ENCODE measurements at places on chromosomes 6 and 20.

DNA sequence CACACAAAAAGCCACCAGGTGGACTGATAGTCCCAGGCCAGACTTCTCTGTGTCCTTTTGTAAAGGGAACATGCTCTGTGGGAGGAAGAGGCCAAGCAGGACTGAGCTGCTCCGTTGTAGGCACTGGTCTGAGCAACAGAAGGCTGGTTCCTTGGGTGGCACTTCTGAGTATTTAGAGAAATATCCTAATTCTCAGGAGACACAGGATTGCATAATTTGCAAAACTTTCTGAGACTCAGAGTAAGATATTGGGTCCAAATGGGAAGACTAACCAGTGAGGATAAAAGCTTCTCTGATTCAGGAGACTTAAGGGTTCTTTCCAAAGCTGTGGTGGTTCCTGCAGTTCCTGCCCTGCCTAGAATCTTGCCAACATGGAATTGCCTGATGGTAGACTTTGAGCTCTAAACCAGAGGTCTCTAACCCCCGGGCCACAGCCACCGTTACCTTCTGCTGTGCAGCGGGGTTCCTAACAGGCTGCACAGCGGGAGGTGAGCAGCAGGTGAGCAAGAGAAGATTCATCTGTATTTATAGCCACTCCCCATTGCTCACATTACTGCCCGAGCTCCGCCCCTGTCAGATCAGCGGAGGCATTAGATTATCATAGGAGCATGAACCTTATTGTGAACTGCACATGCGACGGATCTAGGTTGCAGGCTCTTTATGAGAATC lies 107.0 kb downstream of the OLIG3 start:
- no peak for DNase-seq

- DNase-seq, result no peak
Observed at GRCh38 chr6:118982575-118982911, 47.6 kb upstream of the MCM9 start.

- DNase-seq, result no peak
Observed at GRCh38 chr6:45488889-45489288, 111.2 kb upstream of the SUPT3H start.

DNA sequence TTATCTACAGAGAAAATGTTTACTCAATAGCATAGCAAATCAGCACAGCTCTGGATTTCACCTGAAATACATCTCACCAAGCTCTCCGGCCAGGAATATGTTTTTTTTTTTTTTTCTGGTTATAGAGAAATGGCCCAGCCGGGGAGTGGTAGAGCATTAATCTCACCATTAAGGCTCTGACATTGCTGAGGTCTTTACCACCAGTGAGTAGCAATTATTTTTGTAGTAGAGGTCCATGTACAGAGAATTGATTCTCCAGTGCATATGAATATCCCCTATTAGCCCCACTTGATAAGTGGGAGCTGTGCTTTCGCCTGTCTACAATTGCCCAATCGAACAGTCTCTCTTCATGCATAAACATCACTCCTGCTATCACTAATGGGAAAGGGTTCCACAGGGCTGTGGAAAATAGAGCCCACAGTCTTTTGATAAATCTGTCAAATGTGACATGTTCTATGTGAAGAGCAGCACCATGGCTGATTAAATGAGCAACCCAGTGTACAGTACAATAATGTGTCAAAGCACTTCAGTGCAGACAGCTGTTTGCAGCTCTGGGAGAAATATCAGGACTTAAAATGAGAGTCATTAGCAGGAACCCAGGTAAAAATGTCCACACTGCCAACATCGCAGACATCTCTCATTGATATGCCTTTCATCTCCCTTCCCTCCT lies 227.1 kb upstream of the ID4 start:
- DNase-seq, result no peak

DNA sequence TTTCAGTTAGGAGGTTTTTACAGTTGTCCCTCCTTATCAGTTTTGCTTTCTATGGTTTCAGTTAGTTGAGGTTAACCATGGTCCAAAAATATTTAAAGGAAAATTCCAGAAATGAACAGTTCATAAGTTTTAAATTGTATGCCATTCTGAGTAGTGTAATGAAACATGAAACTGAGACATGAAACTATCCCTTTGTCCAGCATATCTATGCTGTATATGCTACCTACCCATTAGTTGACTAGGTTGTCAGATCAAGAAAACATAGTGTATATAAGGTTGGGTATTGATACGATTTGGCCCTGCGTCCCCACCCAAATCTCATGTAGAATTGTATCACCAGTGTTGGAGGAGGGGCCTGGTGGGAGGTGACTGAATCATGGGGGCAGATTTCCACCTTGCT lies 39.1 kb downstream of the VGLL2 start:
- no peak for DNase-seq

- DNase-seq, result no peak
Observed at GRCh38 chr6:42124223-42124836, 18.1 kb downstream of the C6orf132 start.

DNA sequence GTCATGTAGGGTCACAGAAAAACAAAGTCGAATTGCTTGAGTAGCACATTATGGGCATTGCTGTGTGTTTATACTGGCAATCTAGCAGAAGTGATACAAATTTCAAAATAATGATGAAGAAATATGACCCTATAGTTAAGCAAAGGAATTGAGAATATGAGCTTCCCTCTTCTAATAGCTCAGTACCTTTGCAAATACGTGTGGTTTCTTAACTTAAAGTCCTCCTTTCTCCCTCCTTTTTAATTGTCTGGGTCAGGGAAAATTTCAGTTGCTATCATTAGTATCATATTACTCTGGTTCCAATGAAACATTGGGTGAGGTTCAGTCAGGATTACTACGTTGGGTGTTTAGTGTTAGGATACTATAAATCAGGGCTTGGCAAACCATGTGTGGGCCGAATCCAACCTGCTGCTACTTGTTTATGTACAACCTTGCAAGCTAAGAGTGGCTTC lies 166.8 kb upstream of the CARMIL1 start:
- no peak for DNase-seq

DNA sequence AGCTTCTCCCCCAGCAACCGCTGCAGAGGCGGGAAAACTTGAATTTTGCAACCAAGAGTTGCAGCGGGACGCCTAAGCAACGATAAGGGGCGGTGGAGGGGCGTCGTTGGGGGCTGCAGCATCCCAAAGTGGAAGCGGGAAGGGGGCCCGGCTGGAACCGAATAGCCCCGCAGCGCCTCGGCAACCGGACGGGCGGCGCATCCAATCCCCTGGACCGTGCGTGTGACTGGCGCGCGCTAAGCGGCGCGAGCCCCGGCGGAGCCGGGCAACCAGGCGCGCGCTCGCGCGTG lies 670 bp upstream of the PARD6B start:
- no peak for DNase-seq

GRCh38 chr20:55386686-55387085 lies 618.6 kb downstream of the CBLN4 start:
- DNase-seq, result no peak

DNA sequence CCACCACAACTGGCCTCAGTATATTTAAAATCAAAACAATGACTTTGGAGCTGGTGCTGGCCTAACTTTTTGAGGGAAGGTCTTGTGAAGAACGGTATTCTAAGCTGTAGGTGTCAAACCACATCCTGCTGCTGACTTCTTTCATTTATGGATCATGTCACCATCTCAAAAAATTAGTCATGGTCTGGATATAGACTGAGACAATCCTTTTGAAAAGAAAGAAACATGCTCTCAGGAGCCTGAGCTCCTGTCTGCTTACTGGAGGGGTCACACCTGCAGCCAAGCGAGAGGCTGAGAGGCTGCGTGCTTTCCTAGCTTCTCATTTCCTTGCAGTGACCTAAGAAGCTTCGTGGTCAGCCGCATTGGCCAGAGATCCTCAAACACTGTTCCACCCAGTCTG lies 55.2 kb downstream of the TIAM2 start:
- DNase-seq, result no peak

DNA sequence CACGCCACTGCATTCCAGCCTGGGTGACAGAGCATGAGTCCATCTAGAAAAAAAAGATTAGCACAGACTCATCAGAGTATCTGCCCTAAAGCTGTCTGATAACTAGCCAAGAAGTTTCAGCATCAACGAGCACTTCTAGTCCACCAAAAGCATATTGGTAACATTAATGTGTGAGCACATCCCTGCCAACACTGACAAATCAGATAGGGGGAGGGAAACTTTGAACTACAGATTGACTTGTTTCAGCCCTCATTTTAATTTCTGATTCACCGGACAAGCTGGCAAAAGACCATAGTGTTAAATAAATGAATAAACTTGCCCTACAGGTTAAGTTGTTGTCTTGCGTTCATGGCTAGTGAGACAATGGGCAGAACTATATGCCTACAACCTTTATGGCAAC lies 7.7 kb upstream of the SEC63 start:
- DNase-seq, result no peak

DNA sequence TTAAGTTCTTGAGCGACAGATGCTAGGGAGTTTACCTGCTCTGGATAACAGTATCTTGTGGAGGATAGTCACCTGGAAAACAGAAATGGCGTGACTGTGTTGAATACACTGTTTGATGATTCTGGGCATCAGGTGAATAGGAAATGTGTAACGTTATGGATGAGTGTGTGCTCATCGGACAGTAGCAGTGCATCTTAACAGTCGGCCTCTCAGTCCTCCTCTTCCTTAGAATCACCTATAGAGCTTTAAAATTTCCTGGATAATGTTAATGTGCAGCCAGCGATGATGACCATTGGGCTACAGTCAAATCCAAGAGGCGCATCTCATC lies 217.7 kb downstream of the OR2B2 start:
- DNase-seq, result no peak

- DNase-seq, result no peak
Observed at GRCh38 chr6:129592516-129593232, 117.3 kb downstream of the ARHGAP18 start.

DNA sequence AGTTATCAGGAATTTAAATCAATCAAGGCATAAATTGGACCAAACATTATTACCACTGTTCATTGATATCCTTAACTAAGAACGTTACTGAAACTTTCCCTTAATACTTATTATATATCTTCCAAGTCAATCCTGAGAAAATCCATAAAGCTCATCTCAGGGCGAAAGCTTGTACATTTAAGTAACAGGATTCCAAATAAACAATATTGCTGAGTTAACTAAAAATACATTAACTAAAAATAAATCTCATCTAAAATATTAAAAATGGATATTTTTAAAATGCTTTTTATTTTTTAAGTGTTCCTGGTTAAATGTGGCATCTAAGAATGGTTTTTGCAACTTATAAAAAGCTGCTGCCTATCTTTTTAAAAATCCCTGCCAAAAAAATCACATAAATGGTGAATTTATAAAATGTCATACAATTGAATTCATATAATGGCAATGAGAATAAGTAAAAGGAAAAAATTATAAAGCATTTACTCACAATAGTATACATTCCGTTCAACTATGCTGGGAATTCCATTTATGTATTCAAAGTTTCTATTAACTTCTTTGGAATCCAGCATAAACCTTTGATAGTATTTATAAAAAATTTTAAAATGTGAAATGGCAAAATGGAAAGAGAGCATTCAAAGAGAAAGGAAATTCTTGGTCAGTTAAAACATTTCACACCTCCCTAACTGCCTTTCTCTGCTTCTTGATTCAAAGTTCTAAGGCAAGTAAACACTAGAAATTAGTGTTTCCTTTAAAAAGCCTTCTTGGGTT lies 20.8 kb upstream of the GMDS start:
- DNase-seq, result no peak

- no peak for DNase-seq
Observed at GRCh38 chr6:4698901-4699659, 77.1 kb upstream of the CDYL start.

- DNase-seq, result peak; percentile 24
Observed at GRCh38 chr20:61925555-61926252, 140.0 kb downstream of the TAF4 start.

GRCh38 chr6:27312146-27312949 lies at the start of gene POM121L2:
TSS of gene POM121L2 (minus strand) at chr6:27312273. CDS start at chr6:27312170, 103 bp downstream.
- DNase-seq, result peak; percentile 16

- DNase-seq, result no peak
Observed at GRCh38 chr6:41657131-41658094, 19.1 kb downstream of the MDFI start.

Measured in DMS79 (cell line).